T47D (cell line): ENCODE measurements at places on chromosomes 1 and 21.

- no peak for DNase-seq
These were observed 6.8 kb downstream of the RNF220 start for GRCh38 chr1:44411861-44412260.

DNA sequence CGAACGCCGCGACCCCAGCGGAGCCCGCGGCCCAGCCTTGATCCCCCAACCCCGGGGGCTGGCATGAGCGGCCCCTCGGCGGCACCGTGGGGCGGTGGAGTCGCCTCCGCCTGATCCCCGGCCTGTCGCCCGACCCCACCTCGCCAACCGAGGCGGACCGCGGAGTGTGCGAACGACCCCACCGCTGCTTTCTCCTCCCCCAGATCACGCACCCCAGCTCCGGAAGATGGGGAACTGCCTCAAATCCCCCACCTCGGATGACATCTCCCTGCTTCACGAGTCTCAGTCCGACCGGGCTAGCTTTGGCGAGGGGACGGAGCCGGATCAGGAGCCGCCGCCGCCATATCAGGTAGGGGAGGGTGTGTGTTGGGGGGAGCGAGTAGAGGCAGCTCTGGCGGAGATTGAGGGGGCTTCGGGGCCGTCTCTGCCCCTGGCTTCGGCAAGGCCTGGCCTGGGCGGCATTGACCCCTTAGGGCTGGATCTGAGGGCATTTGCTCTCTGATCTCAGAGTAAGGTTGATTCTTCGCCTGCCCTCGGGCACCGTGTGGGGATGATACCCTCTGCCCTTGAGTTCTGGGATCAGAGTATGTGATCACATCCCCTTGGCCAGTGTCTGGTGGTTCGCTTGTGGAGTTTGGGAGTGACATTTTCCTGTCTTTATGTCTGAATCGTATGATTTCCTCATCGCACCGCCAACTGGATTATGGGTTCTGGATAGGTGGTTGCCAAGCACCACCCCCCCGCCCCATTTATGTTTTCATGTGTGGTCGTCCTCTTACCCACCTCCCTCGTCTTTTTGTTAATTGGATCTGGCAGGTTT, 668 bp downstream of the RNF11 start:
- no peak for DNase-seq

- no peak for DNase-seq
These were observed 36.7 kb downstream of the CSMD2 start for GRCh38 chr1:34128186-34128889.

- no peak for DNase-seq
These were observed 75.5 kb upstream of the RAB3GAP2 start for GRCh38 chr1:220347654-220348175.

GRCh38 chr1:43366179-43366578, 1.6 kb downstream of the ELOVL1 start:
- peak; percentile 84 for DNase-seq

DNA sequence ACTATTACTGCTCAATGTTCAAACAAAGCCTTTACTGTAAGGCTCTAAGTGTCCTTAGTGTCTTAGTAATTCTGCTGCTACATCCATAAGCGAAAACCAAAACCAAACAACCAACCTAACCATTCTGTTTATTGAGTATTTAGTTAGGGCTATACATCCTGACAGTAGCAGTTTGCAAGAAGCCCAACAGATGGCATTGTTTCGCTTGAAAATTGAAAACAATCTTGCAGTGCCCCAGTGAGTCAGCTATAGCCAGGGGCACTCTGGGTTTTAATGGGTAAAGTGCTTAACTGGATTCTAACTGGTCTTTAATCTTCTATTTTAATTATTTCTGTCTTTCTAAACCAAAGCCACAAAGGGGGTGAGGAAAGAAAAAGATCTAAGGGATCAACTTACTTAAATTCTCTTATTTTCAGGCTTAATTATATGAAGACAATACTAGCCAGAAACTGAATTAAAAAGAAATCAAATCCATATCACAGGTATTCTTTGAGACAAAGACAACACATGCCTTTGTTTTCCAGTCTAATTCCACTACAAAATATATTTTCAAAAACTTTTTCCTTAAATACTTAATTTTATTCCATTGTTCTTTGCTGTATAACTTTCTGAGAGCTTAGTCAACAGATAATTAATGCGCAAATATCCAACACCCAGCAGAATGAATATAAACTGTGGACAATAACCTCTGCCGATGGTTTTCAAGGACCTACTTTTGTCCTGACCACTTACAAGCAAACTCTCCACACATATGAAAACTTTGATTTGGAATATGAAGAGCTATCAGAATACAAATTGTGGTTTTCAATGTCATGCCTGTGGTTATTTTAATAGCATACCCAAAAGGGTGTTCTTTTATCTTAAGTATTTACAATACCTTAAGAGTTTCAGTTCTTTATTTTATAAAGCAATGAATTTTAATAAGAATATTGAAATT, 15.2 kb downstream of the POGZ start:
- peak; percentile 81 for DNase-seq

DNA sequence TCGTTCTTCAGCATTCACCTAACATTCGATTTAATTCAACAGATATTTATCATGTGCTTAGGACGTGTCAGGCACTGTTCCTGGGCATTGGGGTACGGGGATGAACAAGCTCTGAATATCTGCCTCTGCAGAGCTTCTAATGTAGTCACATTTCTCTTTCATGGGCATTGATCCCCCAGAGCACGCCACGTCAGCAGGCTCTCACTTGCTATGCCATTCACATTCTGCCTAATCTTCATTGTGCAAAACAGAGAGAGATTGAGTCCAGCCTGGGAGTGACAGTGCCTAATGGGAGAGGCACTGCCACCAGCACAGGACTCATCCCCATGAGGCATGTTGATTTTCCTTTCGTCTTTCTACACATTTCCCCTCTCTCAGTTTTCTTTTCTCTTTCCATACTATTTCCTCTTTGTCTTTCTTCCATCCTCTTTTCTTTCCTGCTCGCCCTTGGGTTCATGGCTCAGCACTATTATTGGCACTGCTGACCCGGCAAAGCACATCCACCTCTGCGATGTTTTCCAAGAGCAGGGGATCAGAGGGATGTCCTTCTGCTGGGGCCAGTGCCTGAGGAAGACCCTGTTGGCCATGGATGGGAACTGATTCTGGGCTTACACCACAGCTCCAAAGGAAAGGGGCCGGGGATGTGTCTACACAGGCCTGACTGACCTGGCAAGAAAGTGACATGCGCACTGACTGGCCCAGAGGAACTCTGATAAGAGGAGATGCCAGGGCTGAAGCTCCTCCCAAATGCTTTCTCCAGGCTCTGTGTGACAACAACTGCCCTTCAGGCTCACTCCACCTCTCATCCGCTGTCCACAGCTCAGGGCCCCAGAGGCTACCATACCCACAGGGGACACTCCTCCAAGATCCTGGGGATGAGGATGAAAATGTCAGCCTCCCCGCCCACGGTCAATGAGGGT, 195.9 kb downstream of the TOMM20 start:
- DNase-seq, result no peak

GRCh38 chr1:172043900-172044299, 202.6 kb downstream of the DNM3 start:
- no peak for DNase-seq

- DNase-seq, result no peak
These were observed 99.5 kb downstream of the OMA1 start for GRCh38 chr1:58447042-58447441.

DNA sequence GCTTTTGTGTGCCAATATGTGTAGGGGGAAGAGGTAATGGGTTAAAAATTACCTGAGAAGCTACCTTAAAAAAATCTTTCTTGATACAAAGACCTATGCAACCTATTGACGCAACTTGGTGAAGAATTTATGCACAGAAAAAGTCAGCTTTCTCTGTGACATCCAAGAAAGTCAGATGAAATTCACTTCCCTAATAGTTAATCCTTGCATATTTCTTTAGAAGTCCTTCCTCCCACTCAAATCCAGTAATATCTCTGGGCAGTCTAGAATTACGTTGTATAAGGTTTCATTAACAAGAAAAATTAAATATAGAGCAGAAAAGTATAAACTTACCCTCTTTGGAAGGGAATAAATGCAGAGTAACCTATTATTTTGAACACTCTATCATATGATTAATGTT, 2.9 kb downstream of the UBAP2L start:
- DNase-seq, result no peak

GRCh38 chr1:82073071-82073470, 272.3 kb downstream of the ADGRL2 start:
- DNase-seq, result no peak

DNA sequence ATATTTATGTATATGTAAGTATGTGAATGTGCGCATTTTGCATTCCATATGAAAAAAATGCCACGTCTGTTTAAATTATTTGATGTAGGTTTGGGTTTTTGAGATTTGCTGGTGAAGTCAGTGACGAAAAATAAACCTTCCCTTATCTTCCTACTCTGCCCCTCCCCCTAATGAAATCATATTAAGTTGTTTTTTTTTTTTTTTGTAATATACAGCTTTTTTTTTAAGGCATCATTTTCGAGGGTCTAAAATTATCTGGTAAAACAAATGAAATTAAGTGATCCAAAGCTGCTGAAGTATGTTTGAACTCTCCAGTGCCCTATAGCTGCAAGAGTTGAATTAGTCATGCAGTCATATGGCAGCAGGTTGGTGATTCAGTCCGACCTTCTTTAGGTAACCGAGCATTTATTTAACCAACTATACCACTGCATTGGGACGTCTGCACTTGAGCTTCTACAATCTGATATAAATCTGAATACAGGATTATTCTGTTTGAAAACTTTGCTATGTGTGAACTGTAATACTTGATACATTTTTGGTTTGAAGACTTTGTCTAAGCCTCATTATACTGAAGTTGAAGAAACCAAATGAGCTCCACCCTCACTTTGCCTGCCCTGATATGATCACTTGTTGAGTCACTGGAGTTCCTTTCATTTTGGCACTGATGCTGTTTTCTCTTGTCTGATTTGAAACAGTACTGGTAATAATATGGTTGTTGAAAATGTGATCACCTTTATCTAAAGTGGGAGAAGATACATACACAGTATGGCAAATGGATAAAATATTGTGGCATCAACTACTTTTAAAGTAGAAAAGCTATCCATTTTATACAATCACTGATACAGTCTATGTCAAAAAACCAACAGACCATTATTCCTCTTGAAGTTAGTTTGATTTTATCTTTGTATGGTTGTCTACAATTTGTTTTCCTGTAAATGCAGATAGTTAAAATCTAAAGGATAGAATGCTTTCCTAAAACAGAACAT, 11.7 kb downstream of the PDIK1L start:
- no peak for DNase-seq

DNA sequence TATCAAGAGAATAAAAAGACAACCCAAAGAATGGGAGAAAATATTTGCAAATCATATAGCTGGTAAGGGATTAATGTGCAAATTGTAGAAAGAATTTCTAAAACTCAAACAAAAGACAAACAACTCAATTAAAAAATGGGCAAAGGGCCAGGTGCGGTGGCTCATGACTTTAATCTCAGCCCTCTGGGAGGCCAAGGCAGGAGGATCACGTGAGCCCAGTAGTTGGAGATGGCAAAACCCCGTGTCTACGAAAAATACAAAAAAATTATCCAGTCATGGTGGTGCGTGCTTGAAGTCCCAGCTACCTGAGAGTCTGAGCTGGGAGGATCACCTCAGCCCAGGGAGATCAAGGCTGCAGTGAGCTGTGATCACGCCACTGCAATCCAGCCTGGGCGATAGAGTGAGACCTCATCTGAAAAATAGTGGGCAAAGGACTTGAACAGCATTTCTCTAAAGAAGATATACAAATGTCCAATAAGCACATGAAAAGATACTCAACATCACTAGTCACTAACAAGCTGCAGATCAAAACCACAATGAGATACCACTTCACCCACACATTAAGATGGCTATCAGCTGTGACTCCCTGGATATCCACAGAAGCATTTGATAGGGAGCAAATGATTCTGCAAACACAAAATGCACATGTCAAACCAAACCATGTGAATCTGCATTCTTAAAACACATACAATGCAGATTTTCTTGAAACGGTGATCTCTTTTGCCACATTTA, 20.9 kb downstream of the SLC30A1 start:
- DNase-seq, result no peak

GRCh38 chr21:20949884-20950283, 48.3 kb upstream of the NCAM2 start:
- no peak for DNase-seq

DNA sequence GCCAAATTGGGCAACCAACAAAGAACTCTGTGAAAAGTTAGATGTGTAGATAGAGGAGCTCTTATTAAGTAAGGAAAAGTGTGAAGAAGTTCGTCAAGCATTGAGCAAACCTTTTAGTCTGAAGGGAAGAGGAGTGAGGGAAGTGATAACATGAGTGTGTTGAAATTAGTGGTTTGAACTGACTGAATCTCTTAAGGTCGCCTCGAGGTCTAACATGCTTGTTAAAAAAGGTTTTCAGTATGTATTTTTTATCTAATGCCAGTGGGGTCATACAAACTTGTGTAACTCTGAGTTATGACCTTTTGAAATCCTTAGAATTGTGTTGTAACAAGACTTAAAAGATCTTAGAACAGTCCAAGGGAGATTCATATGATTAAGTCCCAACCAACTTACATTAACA, 34.1 kb downstream of the SOAT1 start:
- DNase-seq, result no peak

DNA sequence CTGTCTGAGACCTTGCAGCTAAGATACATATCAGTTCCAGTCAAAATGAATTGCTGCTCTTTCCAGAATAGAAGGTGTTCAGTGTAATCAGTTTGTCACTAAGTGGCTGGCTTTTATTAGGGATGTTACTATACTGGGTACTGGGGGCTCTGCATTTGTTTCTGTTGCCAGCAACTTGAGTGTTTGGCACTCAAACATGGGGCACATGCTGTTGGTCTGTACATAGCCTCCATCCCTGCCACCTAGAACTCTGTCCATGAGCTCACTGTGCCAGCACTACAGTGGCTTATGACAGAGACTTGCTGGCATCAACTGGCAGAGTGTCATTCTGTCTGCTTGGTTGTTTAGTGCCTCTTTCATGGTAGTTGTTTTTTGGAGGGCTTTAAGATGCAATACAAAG, 45.1 kb downstream of the RGSL1 start:
- DNase-seq, result no peak

- no peak for DNase-seq
These were observed 29.6 kb upstream of the ID3 start for GRCh38 chr1:23588749-23589548.
